ENCODE measurements at places on chromosomes 1 and 21. TPM values are rescaled to one million over a fixed set of nuclear protein-coding genes. Genes with fewer than 3 reads are reported as not detected.

Gene GJA4
- not detected for total RNA-seq

Gene PRELP
- not detected for total RNA-seq

Gene ABCA4
- not detected for total RNA-seq

Gene LDLRAP1
- total RNA-seq, result 15.3 TPM

Gene SELE
- total RNA-seq, result not detected

Gene CLSTN1
- total RNA-seq, result 115 TPM

Gene TNNI3K
- 1.4 TPM for total RNA-seq

Gene MAEL
- not detected for total RNA-seq

Gene INSRR
- not detected for total RNA-seq

Gene CD164L2
- total RNA-seq, result 0.29 TPM

Gene HAO2
- total RNA-seq, result not detected

Gene RBM11
- total RNA-seq, result 4.6 TPM

Gene LCK
- 10.3 TPM for total RNA-seq

Gene PTTG1IP
- 538 TPM for total RNA-seq

Gene MMP23B
- 4.9 TPM for total RNA-seq

Measured in kidney epithelial cell (primary cell).